H1 (cell line): ENCODE measurements at places on chromosomes 3 and 15. TPM values are rescaled to one million over a fixed set of nuclear protein-coding genes. Genes with fewer than 3 reads are reported as not detected.

GRCh38 chr3:186849374-186849975, 7.0 kb downstream of the ADIPOQ start:
- H3K27ac ChIP-seq: no peak overlapping the region
- no peaks in the 10 kb centered on the region for H3K36me3 ChIP-seq
- no peak for DNase-seq
- no peaks in the 10 kb centered on the region for H3K4me1 ChIP-seq
- no peak overlapping the region for H3K4me3 ChIP-seq

GRCh38 chr3:33636125-33636850, 81.8 kb downstream of the CLASP2 start:
- H3K27ac ChIP-seq: no peak overlapping the region
- no peaks in the 10 kb centered on the region for H3K27me3 ChIP-seq
- H3K4me3 ChIP-seq: no peak overlapping the region

DNA sequence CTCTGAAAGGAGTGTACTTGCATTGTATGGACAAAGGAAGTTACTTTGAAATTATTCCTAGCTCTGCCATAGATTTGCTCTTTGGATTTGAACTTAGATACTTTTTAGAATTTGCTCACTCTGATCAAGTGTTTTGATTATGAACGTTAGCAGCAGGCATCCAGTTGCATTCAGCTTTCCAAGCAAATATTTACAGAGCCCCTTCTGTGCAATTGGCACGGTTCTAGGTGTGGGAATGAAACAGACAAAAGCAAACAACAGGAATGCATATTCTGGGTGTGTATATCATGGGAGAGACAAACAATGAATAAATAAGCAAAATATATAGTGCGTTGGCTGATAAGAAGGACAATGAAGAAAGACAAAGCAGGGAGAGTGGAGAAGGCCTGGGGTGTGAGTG, 125.5 kb upstream of the ADAMTS9 start:
- no peaks in the 10 kb centered on the region for H3K36me3 ChIP-seq
- no peak for DNase-seq
- no peaks in the 10 kb centered on the region for H3K27me3 ChIP-seq
- H3K27ac ChIP-seq: no peak overlapping the region
- H3K4me1 ChIP-seq: no peaks in the 10 kb centered on the region

PLCH1 gene
- total RNA-seq: 17.2 and 17.4 TPM in 2 replicates

GRCh38 chr15:70156671-70157271, 59.1 kb upstream of the TLE3 start:
- no peaks in the 10 kb centered on the region for H3K27me3 ChIP-seq

DNA sequence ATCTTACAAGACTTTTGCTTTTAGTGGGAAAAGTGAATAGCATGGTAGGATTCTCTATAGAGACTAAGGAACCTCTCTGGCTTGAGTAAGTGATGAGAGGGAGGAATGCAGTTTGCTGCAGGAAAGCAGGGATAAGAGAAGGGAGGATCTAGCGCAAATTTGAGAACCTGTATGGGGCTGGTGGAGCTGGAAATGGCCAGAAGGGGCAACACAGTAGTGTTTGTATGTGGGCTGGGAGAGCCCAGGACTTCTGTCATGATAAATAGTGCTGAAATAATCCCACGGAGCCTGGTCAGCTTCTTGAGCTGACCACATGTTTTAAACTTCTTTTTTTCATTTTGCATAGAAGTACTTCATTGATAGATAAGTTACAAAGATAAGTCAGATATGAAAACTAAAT, 11.2 kb upstream of the SHC4 start:
- H3K4me1 ChIP-seq: peaks cover 18% of the 10 kb centered on the region
- H3K27me3 ChIP-seq: peaks cover 4% of the 10 kb centered on the region; the same call in 1 of the 2 replicates
- H3K36me3 ChIP-seq: no peaks in the 10 kb centered on the region
- no peak for DNase-seq
- H3K4me3 ChIP-seq: no peak overlapping the region
- no peak overlapping the region for H3K27ac ChIP-seq

ZNF662 gene
- not detected in 2 replicates for total RNA-seq

DNA sequence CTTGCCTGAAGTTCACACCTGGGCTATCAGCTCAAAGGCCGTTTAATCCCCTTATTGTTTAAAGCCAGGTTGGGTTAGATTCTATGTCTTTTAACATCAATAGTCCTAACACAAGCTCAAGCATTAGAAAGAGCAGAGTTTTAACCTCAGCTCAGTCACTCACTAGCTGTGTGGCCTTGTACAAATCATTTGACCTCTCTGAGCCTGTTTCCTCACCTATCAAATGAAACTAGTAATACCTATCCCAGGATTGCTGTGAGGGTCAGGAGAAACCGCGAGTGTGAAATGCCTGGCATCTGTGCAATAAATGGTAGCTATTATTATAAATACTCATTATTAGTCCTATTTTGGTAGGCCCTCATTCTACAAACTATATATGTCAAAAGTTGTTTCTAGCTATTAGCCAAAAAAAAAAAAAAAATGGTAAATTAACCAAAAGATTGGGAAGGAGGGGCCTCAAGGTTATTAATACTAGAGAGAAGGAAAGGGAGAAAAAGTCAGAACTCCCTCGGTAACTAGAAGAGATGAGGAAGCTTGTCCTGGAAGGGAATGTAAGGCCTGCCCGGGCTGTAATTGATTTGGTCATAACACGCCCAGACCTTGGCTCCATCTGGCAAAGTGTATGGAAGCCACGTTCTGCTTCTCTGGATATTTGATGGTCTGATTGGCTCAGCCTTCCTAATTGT, 510.5 kb upstream of the PROK2 start:
- H3K4me1 ChIP-seq: no peaks in the 10 kb centered on the region
- no peak for DNase-seq
- H3K27me3 ChIP-seq: no peaks in the 10 kb centered on the region

DNA sequence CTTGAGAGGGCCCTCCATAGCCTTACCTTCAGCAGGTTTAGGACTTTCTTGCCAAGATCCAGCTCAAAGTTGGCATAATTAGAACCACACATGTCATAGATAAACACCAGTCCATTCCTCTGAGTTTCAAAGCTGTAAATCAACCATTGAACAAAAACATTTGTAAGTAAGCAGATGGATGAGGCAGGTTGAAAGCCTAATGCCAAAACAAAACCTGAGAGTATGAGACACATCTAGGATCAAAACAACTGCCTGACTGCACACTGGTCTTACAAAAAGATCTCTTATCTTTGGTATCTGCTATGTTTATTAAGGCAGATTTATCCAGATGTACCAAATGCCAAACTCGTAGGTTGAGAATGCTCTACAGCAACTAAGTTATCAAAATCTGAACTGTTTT, 61.9 kb downstream of the PTPN9 start:
- H3K4me3 ChIP-seq: no peak overlapping the region
- no peaks in the 10 kb centered on the region for H3K4me1 ChIP-seq
- no peak for DNase-seq

DNA sequence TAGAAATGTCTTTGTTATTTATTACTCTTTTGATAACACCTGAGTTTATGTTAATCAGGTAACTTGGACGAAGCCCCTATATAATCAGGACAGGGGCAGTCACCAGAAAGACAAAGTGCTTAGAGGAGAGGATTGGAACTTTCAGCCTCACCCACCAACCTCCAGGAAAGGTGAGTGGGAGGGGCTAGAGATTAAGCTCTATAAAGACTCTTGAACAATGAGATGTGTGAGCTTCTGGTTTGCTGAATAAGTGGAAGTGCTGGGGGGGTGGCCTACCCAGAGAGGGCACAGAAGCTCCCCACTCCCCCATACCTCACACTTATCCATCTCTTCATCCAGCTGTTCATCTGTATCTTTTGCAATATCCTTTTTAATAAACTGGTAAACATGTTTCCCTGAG, 73.9 kb downstream of the TTBK2 start:
- H3K27ac ChIP-seq: no peak overlapping the region
- no peaks in the 10 kb centered on the region for H3K27me3 ChIP-seq
- no peaks in the 10 kb centered on the region for H3K4me1 ChIP-seq

LARP6 gene
- total RNA-seq: 20.2 and 21.0 TPM in 2 replicates

DNA sequence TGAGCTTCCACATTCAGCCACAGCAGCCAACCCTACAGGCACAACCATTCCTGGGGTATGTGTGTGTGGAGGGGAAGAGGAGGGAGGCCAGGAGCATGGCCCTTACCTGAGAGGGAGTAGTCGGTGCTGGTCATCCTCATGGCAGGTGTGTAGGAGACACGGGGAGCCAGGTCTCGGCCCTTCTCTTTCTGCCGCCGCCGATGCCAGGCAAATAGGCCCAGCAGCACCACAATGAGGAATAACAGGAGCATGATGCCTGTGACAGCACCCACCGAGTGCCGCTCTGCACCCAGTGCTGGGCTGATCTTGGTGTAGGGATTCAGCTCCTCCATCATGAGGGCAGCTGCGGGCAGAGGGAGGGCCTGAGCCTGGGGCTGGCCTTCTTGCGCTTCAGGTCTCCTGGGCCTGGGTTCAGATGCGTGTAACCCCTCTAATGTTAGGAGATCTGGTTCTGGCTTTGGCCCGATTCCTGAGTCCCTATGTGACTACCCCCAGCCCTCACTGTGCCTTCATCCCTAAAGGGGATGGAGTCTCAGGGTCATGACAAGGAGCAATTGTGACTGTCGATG, 44.4 kb downstream of the RAB11A start:
- no peaks in the 10 kb centered on the region for H3K27me3 ChIP-seq
- H3K27ac ChIP-seq: no peak overlapping the region
- no peaks in the 10 kb centered on the region for H3K36me3 ChIP-seq
- no peak overlapping the region for H3K4me3 ChIP-seq
- DNase-seq: no peak
- peaks cover 12% of the 10 kb centered on the region for H3K4me1 ChIP-seq

- DNase-seq: no peak
- no peak overlapping the region for H3K4me3 ChIP-seq
Observed at GRCh38 chr3:9878700-9879099, 1.4 kb downstream of the CIDEC start.

TRIM42 gene
- total RNA-seq: not detected in 2 replicates

DNA sequence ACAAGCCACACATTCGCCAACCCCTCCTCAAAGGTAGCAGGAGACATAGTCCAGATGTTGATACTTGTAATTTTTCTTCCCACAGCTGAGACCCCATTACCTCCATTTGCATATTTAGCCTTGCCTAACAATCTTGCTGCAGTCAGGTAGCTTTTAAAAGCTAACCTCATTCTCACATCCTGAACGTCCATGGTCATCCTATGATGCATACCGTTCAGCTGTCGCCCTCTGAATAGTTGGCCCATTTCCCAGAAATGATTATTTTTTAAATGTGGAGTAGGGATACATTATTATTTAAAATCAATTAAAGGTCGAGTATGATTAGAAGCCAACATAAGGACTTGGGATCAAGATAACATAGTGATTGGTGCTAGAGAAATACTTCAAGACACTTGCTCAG, 165.0 kb downstream of the MEX3B start:
- no peak for DNase-seq
- no peak overlapping the region for H3K27ac ChIP-seq
- H3K4me1 ChIP-seq: no peaks in the 10 kb centered on the region
- no peaks in the 10 kb centered on the region for H3K36me3 ChIP-seq
- no peaks in the 10 kb centered on the region for H3K27me3 ChIP-seq

- H3K4me1 ChIP-seq: no peaks in the 10 kb centered on the region
- H3K4me3 ChIP-seq: no peak overlapping the region
- no peaks in the 10 kb centered on the region for H3K27me3 ChIP-seq
- no peaks in the 10 kb centered on the region for H3K36me3 ChIP-seq
Observed at GRCh38 chr15:87349181-87349580, 907.4 kb downstream of the NTRK3 start.

GOLGA6C gene
- 0.35 TPM in 1 of 2 replicates, not detected in the other for total RNA-seq

GRCh38 chr3:15797642-15798303, at the start of gene ANKRD28:
ANKRD28 (minus strand) TSS chr3:15797979; CDS start chr3:15796521, 1,458 bp downstream.
- H3K4me3 ChIP-seq: no peak within 1 kb of the TSS
- no peak for DNase-seq
- peak within 1 kb of the TSS; percentile 13; the same call in 1 of the 2 replicates for H3K27ac ChIP-seq
- no peaks in the 10 kb centered on the region for H3K4me1 ChIP-seq

DNA sequence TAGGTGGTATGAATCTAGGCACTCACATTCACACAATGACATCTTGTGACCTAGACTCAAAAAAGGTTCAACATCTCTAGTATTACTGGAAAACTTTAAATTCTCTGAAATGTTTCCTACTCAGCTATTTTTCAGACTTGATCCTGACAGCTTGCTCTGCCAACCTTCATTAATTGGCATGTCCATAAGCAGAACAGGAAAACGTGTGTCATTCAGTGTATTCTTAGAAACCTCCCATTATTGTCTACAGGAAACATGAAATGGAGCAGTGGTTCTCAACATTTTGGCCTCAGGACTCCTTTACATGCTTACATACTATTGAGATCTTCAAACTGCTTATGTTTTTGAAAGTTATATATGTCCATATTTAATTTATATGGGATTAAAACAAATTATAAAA, 363.2 kb downstream of the NAALADL2 start:
- no peak overlapping the region for H3K27ac ChIP-seq
- H3K4me1 ChIP-seq: no peaks in the 10 kb centered on the region
- no peak for DNase-seq
- no peaks in the 10 kb centered on the region for H3K27me3 ChIP-seq
- H3K4me3 ChIP-seq: no peak overlapping the region

GRCh38 chr3:12700800-12701199, 36.9 kb upstream of the RAF1 start:
- H3K27ac ChIP-seq: no peak overlapping the region
- no peak for DNase-seq
- no peaks in the 10 kb centered on the region for H3K36me3 ChIP-seq
- no peaks in the 10 kb centered on the region for H3K4me1 ChIP-seq
- no peaks in the 10 kb centered on the region for H3K27me3 ChIP-seq

DNA sequence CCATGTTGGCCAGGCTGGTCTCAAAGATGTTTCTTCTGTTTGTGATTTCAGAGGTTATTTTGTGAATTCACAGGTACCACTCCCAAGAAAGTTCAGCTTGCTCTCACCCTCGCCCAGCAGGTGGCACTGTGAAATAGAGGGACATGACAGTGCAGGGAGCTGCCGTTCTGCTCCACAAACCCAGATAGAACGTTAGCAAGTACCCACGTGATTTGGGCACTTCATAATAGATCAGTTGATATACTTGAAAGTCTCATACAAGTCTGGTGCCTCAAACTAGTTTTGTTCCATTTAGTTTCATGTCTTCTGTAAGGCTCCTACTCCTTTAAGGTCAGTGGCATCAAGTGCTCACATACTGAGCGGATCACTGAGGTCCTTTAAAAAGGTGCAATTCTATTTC, 45.5 kb downstream of the FILIP1L start:
- H3K36me3 ChIP-seq: no peaks in the 10 kb centered on the region
- no peak overlapping the region for H3K4me3 ChIP-seq
- no peak overlapping the region for H3K27ac ChIP-seq

LRTM1 gene
- total RNA-seq: not detected in 2 replicates

DNA sequence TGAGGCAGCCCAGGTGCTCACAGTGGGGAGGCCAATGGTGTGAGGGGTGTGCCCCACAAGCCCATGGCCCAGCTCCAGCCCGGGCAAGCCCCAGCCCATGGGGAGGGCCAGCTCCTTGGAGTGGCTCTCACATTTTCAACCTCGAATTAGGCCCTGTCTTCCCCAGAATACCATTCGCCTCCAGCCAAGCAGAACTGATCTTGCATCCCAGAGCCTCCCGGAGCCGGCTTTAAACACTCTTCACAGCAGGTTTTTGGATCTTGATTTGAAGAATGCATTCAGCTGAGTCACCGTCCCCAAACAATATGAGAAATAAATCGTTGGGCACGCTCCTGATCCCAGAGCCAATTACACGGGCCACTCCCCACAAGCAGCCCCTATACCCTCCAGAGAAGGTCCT, 23.7 kb downstream of the TPRA1 start:
- H3K27ac ChIP-seq: no peak overlapping the region
- H3K4me1 ChIP-seq: no peaks in the 10 kb centered on the region
- peaks cover 3% of the 10 kb centered on the region; the same call in 1 of the 2 replicates for H3K36me3 ChIP-seq
- DNase-seq: no peak

ZPLD1 gene
- not detected in 2 replicates for total RNA-seq

GRCh38 chr3:122079524-122080206, 24.5 kb downstream of the CD86 start:
- no peaks in the 10 kb centered on the region for H3K36me3 ChIP-seq
- no peaks in the 10 kb centered on the region for H3K27me3 ChIP-seq
- no peak for DNase-seq
- no peak overlapping the region for H3K27ac ChIP-seq
- peaks cover 4% of the 10 kb centered on the region for H3K4me1 ChIP-seq
- no peak overlapping the region for H3K4me3 ChIP-seq
